T-helper 2 cell treated with Interferon-gamma antibody and Interleukin-4, amounts not matched to agents 5 μg/mL and 100 μg/mL, for 36 hours (primary cell): ENCODE measurements at places on chromosomes 3 and 15.
A peak's percentile ranks its signal among the peaks of the same experiment; 100 is the strongest.

DNA sequence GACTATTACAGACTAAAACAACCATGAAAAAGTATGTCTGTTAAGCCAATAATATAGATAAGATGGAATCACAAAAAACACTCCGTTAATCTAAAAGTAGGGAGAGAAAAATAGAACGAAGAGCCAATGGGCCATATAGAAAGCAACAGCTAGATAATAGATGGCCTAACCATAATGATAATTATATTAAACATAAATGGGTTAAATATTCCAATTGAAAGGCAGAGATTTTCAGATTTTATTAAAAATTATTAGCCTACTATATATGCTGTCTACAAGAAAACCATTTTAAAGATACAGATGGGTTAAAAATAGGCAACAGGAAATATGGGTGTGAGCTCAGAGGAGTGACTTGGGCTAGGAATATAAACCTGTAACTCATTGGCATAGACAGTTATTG lies 76.3 kb downstream of the ATP8B4 start:
- DNase-seq = no peak

DNA sequence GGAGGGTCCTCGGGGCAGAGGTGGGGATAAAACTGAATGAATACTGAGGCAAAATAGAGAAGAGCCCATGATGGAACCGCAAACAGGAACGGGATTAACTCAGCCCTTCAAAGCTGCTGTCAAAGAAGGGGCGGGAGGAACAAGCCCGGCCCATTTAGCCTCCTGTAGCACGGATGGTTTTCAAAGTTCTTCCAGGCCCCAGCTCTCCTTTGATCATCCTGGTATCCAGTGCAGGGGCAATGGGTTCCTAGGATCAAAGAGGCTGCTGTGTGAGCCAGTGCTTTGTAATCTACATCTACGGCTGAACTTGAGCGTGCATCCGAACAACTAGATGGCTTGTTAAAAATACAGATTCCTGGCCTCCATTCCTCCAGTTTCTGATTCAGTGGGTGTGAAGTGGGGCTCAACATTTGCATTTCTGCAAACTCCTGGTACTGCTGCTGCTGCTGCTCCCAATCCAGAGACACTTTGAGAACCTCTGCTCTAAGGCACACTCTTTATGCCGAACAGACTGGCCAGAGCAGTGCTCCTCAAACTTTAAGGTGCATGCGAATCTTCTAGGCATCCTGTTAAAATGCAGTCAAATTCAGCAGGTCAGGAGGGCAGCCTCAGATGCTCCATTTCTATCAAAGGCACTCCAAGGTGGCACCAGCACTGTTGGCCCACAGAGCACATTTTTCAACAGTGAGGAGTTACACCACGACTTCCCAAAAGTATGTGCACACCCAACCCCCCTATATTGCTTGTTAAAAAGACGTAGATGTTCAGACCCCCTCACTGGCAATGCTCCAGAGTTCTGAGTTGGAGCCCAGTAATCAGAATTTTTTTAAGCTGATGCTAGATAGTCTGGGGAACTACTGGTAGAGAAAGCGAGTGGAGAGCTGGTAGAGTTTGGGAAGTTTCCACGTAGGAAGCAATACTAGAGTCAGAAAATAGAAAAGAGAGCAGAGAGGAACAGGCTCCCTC lies 5.6 kb downstream of the GALNT15 start:
- no peak for DNase-seq

GRCh38 chr3:53836084-53836872 lies 9.9 kb downstream of the CHDH start:
- DNase-seq = no peak

DNA sequence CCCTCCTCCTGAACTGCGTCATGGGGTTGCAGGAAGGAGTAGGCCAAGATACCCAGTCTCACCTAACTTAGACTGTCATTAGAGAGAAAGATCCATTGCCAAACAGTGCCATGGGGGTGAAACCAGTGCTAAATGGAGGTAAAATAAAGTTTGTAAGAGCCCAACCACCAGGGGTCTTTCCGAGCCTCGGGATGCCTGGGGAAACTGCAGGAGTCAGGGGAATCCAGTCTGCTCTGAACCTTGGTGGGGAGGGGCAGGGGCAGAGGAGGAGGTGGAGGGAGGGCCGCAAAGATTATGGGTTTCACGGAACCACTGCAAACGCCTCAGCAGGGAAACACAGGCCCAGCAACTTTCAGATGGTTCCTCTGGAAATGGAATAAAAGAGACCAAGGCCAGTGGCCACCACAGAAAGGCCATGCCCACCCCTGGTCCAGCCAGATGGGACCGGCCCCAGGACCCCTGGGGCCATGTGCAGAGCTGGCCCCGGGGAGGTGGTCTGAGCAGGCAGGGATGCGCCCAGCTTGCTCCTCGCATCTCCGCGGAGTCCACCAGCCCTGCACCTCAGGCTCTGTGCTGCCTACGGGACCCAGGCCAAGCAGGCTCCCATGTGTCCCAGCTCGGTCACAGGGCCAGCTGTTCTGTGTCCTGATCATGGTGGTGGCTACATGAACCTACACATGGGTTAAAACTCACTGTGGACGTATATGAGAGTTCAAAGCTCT lies 19.8 kb upstream of the GP9 start:
- no peak for DNase-seq

DNA sequence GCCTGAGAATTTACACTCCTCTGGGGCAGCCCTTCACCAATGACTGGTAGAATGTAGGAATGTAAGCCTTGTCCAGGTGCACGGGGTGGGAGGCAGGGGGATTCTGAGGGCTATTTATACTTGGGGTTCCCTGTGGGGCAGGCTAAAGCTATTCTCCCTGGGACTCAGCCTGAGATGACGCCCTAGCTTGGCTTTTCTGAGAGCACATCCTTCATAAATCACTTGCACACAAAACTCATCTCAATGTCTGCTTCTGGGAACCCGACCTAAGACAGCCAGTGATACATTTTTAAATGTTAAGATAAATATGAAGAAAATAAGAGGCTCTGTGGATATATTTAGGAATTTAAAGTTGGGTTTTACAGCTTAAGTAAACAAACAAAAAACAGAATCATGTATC lies 16.6 kb downstream of the TMEM158 start:
- DNase-seq = no peak

DNA sequence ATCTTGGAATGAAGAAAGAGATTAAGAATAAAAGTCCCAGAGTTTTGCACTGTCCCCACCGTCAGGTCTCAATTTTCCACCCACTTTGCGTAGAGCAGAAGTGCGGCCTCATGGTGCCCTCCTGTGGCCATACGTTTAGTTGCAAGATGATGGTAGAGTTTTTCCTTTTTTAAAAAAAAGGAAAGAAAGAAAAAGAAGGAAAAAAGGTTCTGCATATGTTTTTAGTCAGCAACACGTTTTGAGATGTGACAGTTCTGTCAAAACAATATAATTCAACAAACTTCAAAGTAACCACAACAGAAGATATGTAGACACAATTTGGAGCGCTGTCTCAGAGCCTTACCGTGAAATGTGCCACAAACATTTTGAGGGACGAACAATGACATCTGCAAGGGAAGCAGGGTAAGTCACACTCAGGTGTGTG lies 24.6 kb downstream of the EBLN2 start:
- DNase-seq = peak; percentile 18

GRCh38 chr3:10006762-10007090 lies 19.5 kb upstream of the FANCD2 start:
- DNase-seq = no peak

GRCh38 chr3:107441617-107442016 lies 64.4 kb downstream of the CCDC54 start:
- DNase-seq = no peak
